NCI-H510A (cell line): ENCODE measurements at places on chromosomes 11 and 22.

GRCh38 chr11:13720940-13721339 is 52.5 kb downstream of the FAR1 start:
- DNase-seq, result no peak

GRCh38 chr11:61297746-61298145 is 2.6 kb upstream of the VWCE start:
- DNase-seq, result no peak

DNA sequence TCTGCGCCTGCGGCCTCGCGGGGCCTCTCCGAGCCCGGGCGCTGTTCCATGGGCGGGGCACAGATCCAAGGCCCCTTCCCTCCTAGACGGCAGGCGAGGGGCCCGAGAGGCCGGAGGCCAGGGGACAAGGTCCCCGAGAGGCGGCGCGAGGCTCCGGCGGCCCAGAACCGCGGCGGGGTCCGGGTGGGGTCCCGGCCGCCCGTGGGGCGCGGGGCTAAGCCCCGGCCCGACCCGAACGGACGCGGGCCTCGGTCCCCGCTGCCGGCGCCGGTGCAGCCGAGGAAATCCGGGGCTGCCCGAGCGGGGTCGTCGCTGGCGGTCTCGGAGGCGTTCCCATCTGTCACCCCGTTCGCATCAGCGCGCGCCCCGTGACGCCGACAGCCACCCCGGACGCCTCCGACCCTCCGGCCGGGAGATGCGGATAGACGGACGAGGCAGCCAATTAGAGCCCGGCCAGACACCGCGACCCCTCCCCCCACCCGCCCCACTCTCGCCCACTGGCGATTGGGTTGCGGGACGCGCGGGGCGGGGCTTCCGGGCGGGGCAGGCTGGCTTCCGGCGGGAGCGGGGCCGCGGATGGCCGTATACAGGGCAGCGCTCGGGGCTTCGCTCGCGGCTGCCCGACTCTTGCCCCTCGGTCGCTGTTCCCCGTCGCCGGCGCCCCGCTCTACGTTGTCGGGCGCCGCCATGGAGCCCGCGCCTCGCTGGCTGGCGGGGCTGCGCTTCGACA is at the start of gene SELENOO:
SELENOO (plus strand) TSS at position 551 of the 730 bp plus-strand sequence; CDS start at position 577, 26 bp downstream.
- peak; percentile 47 for DNase-seq

DNA sequence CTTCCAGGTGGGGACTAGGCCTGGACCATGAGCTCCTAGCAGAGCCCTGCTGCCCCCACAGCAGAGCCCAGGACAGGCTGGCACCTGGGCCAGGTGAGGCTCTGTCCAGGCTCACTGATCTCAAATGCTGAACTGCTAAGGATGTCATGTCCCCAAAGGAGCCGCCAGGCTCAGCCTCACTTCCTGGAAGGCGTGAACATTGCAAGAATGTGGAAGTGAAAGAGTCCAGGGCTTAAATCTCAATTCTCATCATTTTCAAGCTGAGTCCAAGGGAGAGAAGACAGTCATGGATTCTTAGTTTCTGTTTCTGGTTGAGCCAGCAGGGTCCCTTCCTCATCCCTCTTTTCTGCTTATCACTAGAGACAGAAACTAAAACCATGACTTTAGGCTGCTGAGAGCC is 5.0 kb downstream of the ASCL2 start:
- no peak for DNase-seq

- DNase-seq, result no peak
These were observed 77.6 kb upstream of the RTL6 start for GRCh38 chr22:44575381-44576268.

- peak; percentile 29 for DNase-seq
These were observed 9.0 kb downstream of the SYN3 start for GRCh38 chr22:33049119-33049729.

DNA sequence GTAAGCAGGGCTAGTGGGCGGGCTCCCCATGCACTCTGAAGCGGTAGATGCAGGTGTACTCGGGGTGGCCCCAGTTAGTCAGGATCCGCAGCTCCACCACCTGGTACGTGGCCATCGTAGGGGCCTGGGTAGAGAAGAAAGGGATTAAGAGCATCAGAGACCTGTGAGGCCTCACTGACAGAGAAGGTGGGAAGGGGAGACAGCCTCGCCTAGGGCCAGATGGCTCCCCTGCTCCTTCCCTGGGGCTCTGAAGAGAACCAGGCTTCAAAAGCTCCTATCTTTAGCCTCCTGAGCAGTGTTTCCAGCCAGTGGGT is 19.6 kb downstream of the SUN2 start:
- DNase-seq, result no peak

DNA sequence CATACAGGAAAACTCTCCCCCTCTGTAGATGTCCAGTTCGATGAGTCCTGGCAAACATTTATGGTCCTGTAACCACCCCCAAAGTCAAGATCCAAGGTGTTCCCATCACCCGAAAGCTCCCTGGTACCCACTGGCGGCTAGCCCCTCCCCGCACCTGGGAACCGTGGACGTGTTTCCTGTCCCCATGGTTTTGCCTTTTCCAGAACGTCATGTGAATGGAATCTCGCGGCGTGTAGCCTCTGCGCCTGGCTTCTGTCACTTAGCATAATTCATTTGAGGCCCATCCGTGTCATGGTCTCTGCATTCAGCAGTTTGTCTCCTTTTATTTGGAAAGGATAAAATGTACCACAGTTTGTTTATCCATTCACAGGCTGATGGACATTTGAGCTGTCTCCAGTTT is 106.3 kb downstream of the KCNQ1 start:
- DNase-seq, result no peak

DNA sequence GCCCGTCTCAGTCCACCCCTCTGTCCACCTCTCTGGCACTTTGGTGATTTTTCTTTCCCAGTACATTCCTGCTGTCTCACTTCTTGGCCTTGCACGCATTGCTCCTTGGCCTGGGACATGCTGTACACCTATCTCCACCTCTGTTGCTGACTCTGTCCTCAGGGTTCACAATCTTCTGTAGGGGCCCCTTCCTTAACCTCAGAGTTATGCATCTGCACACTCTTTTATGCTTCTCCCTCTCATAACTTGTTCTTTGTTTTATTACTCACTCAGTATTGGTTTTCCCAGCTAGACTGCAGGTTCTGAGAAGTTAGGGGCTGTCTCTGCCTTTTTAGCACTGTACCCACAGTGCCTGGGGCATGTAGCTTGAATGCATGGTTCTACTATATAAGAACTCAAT is 139.1 kb upstream of the MTMR2 start:
- no peak for DNase-seq

GRCh38 chr11:86459002-86459385 is 84.3 kb downstream of the CCDC81 start:
- DNase-seq, result no peak

DNA sequence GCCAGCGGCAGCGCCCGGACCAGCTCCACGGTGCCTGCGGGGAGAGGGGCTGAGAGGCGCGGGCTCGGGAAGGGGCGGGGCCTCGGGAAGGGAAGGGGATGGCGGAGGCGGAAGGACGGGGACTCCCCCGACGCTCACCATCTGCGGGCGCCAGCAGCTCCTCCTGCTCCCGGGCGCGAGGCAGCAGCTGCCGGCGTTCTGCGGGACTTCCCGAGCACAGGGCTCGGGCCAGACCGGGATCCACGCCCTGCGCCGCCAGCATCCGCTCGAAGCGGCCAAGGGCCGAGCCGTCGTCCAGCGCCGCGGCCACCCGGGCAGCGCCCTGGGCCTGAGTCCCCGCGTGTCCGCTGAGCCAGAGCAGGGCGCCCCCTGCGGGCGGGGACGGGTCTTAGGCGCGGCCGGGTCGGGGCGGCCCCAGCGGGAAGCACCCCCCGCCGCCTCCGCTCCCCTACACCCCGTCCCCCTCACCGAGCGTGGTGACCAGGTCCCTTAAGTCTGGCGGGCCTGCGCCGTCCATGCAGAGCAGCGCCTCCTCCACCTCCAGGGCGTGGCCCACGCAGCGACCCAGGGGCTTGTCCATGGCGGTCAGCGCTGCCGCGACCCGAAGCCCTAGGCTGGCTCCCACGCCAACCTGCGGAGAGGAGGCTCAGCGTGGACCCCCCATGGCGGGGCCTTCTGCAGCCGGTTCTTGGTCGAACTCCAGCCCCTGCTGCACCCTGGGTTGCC is 873 bp upstream of the SCO2 start:
- peak; percentile 55 for DNase-seq

DNA sequence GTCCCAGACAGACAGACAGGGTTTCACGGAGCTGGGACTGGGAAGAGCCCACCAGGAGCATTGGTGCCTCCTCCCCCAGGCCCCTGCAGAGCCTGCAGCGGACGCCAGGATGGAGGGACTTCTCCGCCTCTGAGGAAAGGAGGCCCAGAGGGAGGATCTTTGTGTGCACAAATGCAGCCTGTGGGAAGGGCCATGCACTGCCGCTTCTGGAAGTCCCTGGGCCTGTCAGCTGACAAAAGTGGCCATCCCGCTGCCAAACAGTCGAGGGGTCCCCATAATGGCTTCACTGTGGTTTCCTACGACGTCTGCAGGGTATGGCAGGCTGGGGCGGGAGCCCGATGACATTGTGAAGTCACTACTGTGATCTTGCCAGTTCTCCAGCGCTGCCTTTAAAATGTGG is 73.8 kb downstream of the TP53I11 start:
- no peak for DNase-seq

DNA sequence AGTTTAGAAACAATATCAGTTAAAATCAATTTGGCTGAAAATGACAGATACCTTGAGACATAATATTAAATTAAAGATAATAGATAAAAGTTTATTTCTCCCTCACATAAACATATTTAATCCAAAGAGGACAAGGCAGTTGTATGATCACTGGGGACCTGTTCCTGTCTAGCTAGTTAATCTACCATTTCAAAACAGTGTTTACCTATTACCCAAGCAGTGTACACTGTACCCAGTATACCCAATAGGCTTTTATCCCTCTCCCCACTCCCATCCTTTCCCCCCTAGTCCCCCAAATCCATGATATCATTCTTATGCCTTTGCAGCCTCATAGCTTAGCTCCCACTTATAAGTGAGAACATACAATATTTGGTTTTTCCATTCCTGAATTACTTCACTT is 229.7 kb upstream of the LARGE1 start:
- no peak for DNase-seq

GRCh38 chr11:118645066-118645715 is 34.3 kb downstream of the TREH start:
- DNase-seq, result no peak

DNA sequence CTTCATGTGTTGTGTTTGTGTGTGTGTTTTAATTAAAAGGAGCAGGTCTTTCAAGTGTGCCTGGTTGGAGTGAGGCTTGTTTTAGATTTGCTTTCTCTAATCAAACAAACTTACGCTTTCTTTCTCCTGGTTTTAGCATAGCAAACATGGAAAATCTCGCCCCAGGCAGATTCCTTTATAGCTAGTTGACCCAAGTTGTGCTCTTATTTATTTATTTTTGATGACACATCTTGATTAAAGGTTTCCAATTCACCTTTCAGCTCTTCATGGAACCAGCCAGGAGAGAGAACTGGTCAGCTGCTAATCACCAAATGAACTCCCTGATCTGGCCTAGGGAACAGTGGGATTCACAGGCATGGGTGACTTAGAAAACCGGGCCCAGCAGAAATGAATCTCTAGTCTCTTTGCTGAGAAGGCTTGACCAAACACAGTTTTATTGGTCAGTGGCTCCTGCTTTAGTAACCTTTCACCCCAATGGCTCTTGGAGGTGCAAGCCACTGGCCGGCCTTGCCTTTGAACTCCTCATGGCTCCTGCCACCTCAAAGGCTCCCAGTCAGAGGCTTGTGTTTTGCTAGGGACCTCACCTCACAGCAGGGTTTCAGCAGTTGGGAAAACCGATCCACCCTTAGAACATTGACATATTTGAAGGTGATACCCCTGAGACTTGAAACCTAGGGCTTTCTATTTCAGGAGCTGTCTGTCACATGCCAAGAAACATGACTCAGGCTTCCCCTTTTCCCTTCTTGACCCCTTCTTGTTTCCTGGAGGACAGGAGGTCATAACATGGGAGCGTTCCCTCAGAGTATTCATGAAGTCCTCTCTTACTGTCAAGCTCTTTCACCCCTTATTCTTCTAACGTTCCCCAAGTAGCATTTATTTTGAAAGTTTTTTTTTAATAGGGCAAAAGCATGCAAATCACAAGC is 48.8 kb downstream of the EXT2 start:
- DNase-seq, result no peak

- DNase-seq, result no peak
These were observed 30.4 kb downstream of the COMMD9 start for GRCh38 chr11:36258730-36259360.

- no peak for DNase-seq
These were observed 24.7 kb downstream of the EXT2 start for GRCh38 chr11:44120169-44120568.

- no peak for DNase-seq
These were observed 4.2 kb upstream of the KLHL22 start for GRCh38 chr22:20499769-20500168.

DNA sequence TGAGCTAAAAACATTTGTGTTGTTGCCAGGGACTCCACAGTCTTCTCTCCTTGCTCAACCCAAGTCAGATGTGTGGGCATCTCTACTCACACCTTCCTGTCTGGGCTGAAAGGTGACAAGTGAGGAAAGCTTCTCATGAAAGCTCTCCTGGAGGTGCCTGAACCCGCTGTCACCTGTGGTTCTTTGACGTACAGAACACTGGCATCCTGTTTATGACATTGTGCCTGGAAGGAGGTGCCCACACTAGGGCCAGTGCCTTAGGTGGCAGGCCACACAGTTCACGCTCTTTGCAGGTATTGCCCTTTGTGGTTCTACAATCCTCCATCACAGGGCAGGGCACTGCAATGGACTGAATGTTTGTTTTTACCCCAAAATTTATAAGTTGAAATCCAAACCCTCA is 108.5 kb downstream of the CD44 start:
- no peak for DNase-seq

- DNase-seq, result no peak
These were observed 926.6 kb upstream of the CCDC90B start for GRCh38 chr11:84212468-84213390.

DNA sequence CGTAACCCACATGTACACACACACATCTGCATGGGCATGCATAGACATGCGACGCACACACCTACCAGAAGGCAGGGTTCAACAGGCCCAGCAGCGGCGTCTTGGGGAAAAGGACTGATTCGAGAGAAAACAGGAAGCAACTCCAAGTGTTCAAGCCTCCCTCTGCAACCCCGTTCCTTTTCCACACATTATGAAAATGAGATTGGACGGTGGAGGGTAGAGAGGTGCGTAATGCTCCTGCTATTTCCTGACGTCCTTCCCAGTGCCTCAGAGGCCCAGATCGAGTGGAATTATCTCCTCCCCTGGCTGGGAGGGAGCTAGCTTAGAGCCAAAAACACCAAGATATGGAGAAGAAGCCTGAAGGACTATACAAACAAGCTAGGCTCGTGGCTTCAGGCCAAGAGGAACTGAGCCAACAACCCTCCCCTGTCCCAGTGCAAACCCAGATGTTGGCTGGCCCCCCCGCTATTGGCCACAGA is 289.2 kb downstream of the MN1 start:
- DNase-seq, result no peak

- DNase-seq, result no peak
These were observed 67.7 kb downstream of the BCL2L13 start for GRCh38 chr22:17705951-17706900.

GRCh38 chr11:117668321-117668751 is 128.7 kb downstream of the DSCAML1 start:
- no peak for DNase-seq

GRCh38 chr11:2892967-2893528 is 7.5 kb upstream of the CDKN1C start:
- no peak for DNase-seq
